ENCODE measurements at places on chromosomes 7 and 10.

DNA sequence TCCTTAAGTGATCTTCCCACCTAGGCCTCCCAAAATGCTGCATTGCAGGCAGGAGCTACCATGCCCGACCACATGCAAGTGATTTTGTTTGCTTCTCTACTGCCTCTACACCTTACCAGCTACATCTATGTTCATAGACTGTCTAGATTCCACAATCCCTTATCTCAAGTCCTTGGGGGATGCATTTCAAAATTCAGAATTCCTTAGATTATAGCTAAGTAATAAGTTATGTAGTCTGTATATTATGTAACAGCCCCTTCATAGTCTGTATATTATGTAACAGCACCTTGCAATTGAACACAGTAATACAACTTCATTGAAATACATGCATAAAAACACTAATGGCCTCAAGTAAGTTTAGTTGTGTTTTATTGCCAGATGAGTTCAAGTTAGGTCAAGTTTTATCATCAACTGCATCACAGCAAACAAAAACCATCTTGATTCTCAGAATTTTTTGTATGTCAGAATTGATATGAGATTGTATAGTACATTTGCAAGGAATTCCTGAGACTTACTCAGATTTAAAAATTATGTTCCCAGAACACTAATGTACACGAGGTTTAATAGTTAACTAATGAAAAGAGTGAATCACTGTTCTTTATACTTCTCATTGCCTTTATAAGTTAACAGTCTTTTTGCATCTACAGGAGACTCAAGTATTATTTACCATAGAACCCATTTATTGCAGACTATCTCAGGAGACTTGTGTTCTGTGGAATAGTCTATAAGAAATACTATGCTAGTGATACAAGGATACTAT is 11.6 kb upstream of the FOXP2 start:
- DNase-seq: no peak

GRCh38 chr7:37657816-37658215 is 25.8 kb upstream of the GPR141 start:
- no peak for DNase-seq

DNA sequence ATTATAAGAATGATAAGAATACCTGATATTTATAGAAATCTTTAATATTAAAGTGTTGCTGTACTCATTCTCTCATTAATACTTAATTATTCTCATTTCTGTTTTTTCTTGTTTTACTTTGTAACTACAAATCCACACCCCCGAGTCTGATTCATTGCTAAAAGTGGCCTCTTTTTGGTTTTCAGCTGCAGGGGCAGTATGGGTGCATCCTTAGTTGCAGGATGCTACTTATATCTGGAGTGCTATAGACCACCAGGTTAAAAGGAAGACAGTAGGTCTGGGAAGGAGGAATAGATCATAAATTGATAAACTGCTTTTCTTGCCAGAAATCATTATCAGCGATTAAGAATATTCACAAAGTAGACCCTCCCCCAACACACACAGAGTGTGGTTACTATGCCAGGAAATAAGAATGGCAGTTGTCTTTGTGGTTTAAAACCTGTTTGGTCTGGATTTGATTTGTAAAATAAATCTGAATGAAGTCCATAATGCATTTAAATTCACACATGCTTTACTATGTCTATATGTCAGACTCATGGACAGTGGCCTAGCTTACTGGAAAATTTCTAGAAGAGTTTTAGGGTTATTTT is 96.5 kb downstream of the NRF1 start:
- DNase-seq: no peak

DNA sequence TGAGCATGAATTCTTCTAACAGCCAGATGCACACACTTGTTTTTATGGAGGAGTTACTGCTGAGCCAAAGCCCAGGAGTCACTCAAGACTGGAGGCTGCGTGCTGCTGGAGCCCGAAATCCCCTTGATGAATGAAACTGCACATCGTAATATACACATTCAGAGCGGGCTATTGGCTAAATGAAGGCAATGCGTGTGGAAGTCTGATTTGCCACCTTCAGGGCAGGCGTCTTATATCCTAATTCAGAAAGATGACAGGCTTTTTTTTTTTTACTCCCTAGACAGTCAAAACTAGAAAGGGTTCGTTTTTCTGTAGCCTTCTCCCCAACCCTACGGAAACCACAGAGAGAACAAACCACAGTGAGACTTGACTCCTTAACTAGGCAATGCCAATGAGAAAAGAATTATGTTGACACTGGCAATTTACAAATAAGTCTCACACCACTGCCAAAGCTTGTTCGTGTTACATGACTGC is 227.2 kb upstream of the KLF14 start:
- DNase-seq: no peak

GRCh38 chr7:43824963-43825362 is 44.4 kb downstream of the MRPS24 start:
- DNase-seq: no peak

GRCh38 chr10:68171539-68172080 is 60.3 kb downstream of the ATOH7 start:
- DNase-seq: no peak

GRCh38 chr10:90204956-90205314 is 503.5 kb downstream of the KIF20B start:
- no peak for DNase-seq

DNA sequence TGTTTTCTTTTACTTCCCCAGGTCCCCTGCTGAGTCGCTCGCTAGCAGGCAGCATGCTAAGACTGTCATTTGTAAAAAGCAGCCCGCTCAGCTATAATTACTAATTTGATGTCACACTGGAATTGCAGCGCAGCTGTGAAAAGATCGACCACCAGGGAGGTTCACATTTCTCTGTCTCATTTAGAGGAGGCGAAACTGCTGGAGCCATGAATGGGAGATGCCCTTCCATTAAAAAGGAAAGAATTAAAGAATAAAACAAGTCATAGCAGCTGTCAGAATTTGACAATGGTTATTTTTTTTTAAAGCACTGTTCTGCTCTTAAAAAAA is 153.5 kb downstream of the PIP4K2A start:
- no peak for DNase-seq

DNA sequence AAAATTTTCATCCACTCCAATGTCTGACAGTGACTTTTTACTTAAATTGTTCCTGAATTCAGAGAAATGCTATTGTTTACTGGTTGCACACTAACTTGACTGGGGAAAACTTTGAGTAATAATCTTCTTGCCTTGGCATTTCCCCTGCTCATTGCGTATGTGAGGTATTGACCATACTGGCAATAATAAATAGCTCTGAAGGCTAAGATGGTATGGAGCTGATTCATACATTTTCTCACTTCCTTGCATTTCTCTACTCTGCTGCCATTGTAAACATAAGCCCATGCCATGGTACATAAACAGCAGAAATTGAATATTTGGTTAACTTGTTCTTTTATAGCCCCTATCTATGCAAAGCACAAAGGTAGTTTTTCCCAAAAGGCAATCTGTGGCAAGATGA is 290.0 kb downstream of the RNLS start:
- no peak for DNase-seq
